Articular chondrocyte of knee joint (primary cell): ENCODE measurements at places on chromosomes 3 and 15. TPM values are rescaled to one million over a fixed set of nuclear protein-coding genes. Genes with fewer than 3 reads are reported as not detected.

The PIF1 gene
- total RNA-seq, result 4.8 and 9.9 TPM in 2 replicates

The HRH1 gene
- total RNA-seq, result 34.6 and 41.0 TPM in 2 replicates

The TAGLN3 gene
- not detected in 2 replicates for total RNA-seq

The AGBL1 gene
- total RNA-seq, result under 0.01 TPM in 1 of 2 replicates, not detected in the other

The LRTM1 gene
- not detected in 2 replicates for total RNA-seq

The SLMAP gene
- total RNA-seq, result 50.3 and 61.4 TPM in 2 replicates

The IGSF11 gene
- 0.11 TPM in 1 of 2 replicates, not detected in the other for total RNA-seq

The PLA2G4E gene
- total RNA-seq, result not detected in 2 replicates

The SMARCC1 gene
- 37.2 and 41.7 TPM in 2 replicates for total RNA-seq

The CAND2 gene
- total RNA-seq, result 6.7 and 6.9 TPM in 2 replicates

The IL16 gene
- 8.1 and 12.1 TPM in 2 replicates for total RNA-seq

The ESYT3 gene
- total RNA-seq, result 2.2 and 3.8 TPM in 2 replicates

The TMCO5A gene
- total RNA-seq, result not detected in 2 replicates

The SPSB4 gene
- total RNA-seq, result 0.43 and 1.4 TPM in 2 replicates

The TICRR gene
- total RNA-seq, result 2.4 and 2.9 TPM in 2 replicates

The CCK gene
- 0.13 TPM in 1 of 2 replicates, not detected in the other for total RNA-seq

The ECE2 gene
- total RNA-seq, result not detected in 2 replicates

The TMA7 gene
- 200 and 210 TPM in 2 replicates for total RNA-seq

The LTF gene
- total RNA-seq, result 0.26 TPM in 1 of 2 replicates, not detected in the other

The C3orf20 gene
- total RNA-seq, result 0.13 and 0.22 TPM in 2 replicates

The PLA2G4B gene
- 0.32 and 1.6 TPM in 2 replicates for total RNA-seq

The WDR93 gene
- total RNA-seq, result 0.26 and 0.32 TPM in 2 replicates

The CSPG5 gene
- 0.11 and 0.13 TPM in 2 replicates for total RNA-seq

The ARPIN gene
- total RNA-seq, result 17.0 and 17.2 TPM in 2 replicates

The ITGB5 gene
- 167 and 274 TPM in 2 replicates for total RNA-seq

The CPNE9 gene
- total RNA-seq, result not detected in 2 replicates

The NLGN1 gene
- total RNA-seq, result 28.4 and 33.8 TPM in 2 replicates

The TNNC1 gene
- total RNA-seq, result 1.7 and 3.3 TPM in 2 replicates
